ENCODE measurements at places on chromosomes 5 and 9.

- peak; percentile 32 for DNase-seq
Observed at GRCh38 chr9:120711841-120712538, 2.3 kb downstream of the MEGF9 start.

- no peak for DNase-seq
Observed at GRCh38 chr9:6922680-6923079, 164.9 kb downstream of the KDM4C start.

- DNase-seq = peak; percentile 31
Observed at GRCh38 chr5:54651482-54652076, 134.0 kb downstream of the SNX18 start.

DNA sequence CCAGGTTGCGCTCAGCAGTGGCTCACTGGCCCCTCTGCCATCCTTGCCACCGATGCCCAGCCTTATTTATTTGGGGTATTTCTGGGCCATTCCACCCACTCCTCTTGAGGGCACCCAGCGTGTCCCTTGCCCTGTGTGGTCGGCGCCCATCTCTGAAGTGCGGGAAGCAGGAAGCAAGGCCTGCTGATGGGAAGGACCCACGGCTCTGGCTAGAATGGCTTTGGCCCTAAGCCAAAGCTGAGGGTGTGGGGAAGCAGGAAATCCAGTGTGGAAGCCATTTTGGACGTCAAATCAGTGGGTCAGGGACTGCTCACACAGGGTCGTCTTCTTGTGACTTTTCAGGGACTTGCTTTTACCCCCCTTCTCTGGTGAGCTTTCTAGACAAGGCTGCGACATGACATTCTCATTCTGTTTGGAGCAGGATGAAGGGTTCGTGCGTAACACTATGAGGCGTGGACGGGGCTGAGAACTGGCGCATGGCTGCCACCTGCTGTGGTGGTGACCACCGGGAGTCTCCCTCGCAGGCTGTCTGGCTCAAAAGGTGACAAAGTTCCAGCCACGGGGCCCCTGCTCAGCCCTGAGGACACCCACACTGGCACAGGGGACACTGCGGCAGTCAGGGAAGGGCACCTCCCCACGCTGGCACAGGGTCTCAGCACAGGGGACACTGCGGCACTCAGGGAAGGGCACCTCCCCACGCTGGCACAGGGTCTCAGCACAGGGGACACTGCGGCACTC, 50.7 kb upstream of the NKD2 start:
- DNase-seq = no peak

DNA sequence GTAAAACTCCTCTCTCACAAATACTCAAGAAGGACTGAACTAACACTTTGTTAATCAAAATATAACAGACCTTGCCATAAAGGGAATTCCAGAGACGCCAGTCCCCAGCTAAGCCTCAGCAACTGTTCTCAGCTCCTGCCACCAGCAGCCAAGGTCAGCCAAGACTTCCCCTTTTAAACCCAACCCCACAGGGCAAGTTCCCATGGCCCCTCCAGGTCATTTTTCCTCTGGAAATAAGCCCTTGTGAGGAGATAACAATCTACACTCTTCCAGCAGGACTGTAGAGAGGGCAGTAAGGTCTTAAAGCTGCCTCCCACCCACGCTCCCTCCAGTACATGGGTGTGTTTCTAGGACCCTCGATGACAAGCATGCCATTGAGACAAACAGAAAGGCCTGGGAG, 78.3 kb downstream of the DPYSL3 start:
- DNase-seq = no peak

DNA sequence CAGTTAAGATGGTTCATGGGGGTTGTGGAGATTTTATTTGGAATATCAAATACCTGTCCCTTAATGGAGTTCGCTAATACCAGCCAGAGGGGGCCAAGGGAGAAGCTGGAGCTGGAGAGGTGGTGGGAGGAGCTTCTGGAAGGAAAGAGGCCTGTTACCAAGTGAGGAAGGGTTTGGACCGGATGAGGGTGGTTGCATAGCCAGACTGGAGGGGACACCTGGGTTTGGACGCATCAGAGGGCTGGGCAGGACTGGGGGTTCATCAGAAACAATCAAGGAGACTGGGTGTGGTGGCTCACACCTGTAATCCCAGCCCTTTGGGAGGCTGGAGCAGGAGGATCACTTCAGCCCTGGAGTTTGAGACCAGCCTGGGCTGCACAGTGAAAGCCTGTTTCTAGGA, 111.8 kb upstream of the IER5L start:
- DNase-seq = no peak

GRCh38 chr5:169258372-169259000, 42.5 kb downstream of the SLIT3 start:
- DNase-seq = no peak

DNA sequence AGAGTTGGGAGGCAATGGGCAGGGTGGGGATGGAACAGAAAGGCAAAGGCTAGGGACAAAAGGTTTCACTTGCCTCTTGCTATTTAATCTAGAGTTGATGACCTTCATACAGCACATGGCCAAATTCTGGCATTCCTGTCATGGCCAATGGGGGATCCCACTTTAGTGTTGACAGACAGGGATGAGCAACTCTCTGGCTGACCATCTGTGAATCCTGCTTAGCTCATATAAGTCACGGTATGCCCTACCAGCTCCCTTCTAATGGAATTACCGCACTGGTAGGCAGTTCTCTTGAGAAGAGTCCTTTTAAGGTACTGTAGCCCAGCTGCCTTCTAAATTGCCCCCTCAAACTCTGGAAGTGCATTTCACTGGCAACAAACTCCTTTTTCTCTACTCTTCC, 76.1 kb downstream of the MAMDC2 start:
- DNase-seq = no peak

- DNase-seq = no peak
Observed at GRCh38 chr5:167969998-167970397, 321.4 kb upstream of the WWC1 start.

- DNase-seq = no peak
Observed at GRCh38 chr9:7366121-7366520, 433.5 kb downstream of the DMAC1 start.

DNA sequence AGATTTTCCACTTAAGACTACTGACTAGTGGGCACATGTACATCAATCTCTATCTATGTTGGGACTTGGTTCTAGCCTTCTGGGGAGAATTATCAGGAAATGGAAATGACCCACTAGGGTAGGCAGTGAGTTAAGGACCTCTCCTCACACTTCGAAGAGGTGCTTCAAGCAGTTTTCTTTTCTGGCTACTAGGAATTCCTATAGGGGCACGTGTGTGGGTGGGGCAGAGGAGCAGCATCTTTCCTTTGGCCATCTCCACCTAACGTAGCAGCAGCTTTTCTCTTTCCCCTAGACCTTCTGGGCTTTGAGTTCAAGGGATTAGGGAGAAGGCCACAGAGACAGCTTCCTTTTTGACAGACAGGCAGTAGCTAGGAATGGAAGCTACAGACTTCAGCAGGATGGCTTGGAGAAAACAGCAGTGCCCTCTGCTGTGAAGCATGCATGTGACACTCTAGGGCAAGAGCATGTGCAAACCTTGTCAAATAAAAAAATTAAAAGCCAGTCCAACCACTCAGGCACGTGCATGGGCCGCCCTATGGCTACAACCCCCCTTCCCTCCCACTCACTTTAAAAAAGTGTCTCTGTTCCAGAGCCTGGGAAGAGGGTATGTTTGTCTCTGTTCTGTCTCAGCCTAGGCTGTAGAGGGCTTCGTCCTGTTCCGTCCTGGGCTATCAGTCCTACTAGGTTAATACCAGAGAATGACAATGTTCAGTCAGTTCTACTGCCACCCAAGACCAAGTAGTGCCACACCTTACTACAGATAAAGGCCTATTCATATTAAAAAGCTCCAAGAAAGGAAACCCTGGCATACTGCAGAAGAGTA, 8.7 kb upstream of the GFRA3 start:
- DNase-seq = peak; percentile 87

All from SK-MEL-5 (cell line).